T-helper 17 cell (primary cell): ENCODE measurements at places on chromosomes 1 and 21.

DNA sequence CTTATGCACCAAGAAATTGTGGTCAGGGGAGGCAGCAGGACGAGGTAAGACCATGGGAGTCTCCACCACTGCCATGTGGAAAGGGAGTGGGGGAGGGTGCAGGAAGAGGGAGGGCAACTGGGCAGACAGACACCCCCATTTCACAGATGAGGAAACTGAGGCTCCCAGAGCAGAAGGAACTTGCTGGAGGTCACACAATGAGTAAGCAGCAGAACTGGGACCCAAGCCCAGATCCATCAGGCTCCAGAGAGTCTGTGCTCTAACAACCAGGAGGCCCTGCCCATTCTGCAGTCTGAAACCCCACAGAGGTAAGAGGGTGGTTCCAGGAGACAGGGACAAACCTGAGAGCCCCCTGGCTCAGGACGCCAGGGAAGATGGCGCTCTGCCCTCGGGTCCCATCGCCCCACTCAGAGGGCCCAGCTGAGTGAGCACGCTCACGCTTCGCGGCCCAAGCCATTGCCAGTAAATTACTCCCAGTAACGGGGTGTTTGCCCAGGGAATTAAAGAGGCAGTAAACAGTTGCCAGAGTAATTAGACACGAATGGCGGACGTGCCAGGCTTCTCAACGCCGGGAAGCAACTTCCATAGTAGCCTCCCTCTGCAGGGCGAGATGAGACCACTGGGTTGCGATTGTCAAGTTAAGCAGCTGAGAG lies 59.2 kb downstream of the MATN1 start:
- no peak for DNase-seq

GRCh38 chr1:176206006-176206960 lies 803 bp downstream of the COP1 start:
- DNase-seq = no peak

DNA sequence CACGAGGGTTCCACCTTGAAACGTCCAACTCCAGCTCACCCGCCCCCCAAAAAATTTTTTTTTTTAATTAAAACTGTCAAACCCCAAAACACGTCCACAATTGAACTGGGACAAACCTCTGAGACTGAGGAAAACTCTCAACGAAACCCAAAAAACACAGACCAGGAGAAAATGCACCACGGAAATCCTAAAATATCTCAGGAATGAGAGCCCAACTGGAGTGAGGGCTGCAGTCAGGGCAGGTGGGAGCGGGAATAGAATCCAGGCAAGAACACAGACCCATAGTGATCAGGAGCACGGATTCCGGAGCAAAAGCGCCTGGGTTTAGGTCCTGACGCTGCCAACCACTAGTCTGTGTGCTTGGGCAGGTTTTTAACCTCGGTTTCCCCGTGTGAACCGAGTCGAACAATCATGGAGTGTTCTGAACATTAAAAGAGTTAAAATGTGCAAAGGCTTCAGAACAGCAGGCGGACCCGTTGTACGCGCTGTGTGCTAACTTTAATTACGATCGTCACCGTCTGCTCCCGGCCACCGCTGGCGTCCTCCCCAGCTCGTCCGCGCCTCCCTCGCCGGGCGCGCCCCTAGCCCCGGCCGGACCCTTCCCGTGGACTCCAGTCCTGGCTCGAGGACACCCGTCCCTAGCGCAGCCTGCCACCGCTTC lies 624 bp downstream of the ARHGAP29 start:
- DNase-seq = no peak

DNA sequence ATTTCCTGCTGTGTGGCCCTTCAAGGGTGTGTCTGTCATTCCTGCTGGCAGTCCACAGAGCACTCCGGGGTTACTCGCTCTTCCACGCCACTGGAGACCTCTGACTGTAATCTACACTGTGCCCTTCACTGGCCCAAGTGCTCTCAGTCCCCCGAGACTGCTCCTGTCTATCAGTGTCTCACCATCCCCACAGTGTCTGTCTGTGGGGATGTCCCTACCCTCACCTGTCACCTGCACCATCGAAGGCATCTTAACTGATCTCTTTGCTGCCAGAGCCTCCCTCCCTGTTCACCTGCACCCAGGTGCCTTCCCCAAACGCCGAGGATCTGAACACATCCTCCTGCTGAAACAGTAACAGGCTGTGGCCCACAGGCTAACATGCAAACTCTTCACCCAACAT lies 136.7 kb downstream of the MATN1 start:
- DNase-seq = no peak

- DNase-seq = no peak
Measured at GRCh38 chr1:224502459-224503160, 68.0 kb upstream of the WDR26 start.

- no peak for DNase-seq
Measured at GRCh38 chr1:75722966-75723365, 1.5 kb upstream of the ACADM start.

DNA sequence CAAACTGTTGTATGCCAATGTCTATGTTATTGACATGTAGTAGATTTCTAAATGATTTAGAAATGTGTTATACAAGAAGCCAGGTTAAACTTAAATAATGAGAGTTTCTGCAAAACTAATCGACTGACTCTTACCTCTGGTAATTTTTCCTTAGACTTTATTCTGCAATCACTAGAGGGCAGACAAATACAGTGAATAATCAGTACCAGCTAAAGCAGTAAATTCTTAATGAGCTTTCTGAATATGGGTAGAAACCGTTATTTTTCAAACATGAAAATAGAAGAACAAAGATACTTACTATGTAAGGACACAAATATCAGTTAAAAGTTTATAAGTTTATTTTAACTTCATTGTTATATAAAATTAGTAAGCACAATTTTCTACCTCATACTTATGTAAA lies 97.9 kb upstream of the RGS1 start:
- DNase-seq = no peak

GRCh38 chr1:36989241-36989640 lies 45.1 kb downstream of the GRIK3 start:
- no peak for DNase-seq

GRCh38 chr1:157988002-157988401 lies 5.4 kb upstream of the KIRREL1 start:
- DNase-seq = no peak

DNA sequence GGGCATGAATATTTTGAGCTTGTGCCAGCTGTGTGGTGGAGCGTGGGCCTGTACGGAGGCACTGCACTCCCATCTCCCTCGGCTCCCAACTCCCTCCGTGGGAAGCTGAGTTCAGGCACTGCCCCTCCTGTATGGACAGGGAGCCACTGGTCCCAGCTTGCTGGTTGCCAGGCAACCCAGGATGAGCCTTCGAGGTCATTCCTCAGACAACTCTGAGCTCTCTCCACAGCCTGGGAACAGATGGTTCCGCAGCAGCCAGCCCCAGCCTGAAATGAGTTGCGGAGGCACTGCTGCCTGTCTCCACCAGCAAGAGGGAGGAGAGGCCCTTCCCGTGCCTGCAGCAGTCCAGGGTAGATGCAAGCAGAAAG lies 58.4 kb upstream of the TENT5B start:
- no peak for DNase-seq

GRCh38 chr1:5369223-5369622 lies 623.0 kb downstream of the NPHP4 start:
- DNase-seq = no peak

DNA sequence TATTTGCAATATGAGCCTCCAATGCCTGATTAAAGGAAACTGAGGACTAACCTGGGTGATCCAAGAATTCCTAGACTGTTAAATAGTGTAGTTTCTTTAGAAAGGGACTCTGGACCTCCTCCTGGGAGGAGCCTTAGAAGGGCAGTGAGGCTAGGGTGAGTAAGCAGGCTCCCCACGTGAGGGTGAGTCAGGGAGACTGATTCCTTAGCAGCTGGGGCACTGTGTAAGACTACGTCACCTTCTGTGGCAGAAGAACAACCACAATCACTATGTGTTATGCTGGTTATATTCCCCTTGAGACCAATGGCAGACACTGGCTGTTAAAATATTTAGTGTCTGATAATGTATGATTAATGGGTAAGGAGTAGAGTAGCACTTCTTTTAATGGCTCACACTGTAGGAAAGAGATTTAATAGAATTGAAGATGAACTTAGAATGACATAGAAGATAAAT lies 53.3 kb upstream of the SYT14 start:
- DNase-seq = no peak

DNA sequence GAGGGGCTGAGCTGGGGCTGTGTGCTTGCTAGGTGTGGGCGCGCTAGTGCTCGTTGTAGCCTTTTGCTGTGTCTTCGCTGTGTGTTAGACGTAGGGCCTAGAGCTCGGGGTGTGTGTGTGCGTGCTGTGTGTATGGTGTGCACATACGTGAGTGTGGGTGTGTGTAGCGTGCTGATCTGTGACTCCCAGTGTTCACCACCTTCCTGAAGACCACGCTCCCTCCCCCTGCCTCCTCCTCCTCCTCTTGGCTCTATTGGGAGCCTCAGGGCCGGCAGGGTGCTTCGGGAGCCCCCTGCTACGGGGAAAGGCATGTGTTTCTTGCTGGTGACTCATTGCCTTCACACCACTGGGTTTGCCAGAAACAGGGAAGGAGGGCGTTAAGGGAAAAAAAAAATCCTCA lies 9.4 kb upstream of the KCNC4 start:
- DNase-seq = no peak

DNA sequence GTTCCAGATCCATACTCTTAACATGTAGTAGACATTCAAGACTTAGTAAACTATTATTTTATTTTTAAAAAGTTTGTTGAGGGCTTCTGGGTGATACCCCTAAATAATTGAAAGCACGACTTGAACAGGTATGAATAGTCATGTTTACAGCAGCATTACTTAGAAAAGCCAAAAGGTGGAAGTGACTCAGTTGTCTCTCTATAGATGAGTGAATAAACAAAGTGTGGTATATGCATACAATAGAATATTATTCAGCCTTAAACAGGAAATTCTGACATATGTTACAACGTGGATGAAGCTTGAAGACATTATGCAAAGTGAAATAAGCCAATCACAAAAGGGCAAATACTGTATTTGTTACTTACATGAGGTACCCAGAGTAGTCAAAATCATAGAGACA lies 26.5 kb downstream of the TSNAX start:
- no peak for DNase-seq

- no peak for DNase-seq
Measured at GRCh38 chr1:9957726-9958125, 14.5 kb downstream of the NMNAT1 start.

DNA sequence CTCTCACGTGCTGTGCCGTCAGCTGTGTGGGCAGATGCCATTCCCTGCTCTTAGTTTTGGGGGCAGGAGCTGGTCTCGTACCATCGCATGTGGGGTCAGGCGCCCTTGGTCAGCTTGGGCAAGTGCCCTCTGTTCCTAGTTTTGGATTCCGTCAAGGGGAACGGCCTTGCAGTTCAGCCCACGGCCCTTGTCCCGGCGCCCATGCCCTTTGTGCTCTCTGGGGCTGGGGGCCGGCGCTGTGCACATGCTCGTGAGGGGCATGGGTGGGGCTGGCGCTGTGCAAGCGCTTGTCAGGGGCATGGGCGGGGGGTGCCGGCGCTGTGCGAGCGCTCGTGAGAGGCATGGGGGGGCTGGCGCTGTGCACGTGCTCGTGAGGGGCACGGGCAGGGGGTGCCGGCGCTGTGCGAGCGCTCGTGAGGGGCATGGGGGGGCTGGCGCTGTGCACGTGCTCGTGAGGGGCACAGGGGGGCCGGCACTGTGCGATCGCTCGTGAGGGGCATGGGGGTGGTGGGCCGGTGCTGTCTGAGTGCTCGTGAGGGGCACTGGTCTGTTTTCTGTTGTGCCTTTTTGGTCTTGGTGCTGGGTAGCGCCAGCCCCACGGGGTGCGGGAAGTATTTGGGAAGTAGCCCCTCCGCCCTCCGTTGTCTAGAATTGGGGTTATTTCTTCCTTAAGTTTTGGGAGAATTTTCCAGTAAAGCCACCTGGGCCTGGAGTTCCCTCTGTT lies 29.5 kb upstream of the DIP2A start:
- DNase-seq = no peak

DNA sequence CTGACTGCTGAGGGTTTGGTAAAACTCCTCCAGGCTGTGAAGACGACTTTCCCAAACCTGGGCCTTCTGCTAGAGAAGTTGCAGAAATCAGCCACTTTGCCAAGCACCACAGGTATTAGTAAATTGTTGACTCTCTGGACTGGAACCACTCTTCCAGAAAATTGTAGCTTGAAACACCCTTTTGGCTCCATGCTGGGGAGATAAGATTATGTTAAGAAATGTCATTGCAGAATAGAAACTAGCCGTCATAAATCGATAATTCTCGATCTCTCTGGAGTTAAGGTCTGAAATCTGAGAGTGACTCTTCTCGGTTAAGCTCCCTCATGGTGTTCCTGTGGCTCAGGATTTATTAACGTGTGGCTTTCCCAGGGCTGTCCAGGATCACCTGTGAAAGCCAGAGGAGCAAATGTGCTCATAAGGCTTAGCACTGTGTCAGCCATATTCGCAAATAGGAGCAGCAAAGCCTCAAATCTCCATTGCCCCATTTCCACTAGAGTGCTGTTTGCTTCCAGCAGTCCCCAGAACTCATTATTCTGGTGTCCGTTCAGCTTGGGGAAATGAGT lies 54.6 kb downstream of the ZBTB40 start:
- DNase-seq = no peak

DNA sequence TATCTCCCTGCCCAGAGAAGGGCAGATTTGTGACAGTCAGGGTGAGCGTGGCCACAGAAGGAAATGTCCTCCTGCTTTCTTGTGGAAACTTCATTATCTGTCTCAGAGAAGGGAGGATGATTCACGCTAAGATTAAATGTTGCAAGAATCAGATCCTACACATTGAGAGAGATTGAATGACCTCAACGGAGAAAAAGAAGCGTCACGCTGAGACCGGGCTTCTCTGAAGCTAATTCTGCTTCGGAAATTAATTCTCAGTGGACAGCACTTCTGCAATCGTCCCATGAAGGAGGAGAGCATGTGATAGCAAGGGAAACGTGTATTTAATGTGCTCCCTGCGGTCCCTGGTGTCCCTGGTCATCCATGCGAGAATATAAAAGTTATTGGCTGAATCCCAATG lies 19.8 kb upstream of the C1orf21 start:
- no peak for DNase-seq

DNA sequence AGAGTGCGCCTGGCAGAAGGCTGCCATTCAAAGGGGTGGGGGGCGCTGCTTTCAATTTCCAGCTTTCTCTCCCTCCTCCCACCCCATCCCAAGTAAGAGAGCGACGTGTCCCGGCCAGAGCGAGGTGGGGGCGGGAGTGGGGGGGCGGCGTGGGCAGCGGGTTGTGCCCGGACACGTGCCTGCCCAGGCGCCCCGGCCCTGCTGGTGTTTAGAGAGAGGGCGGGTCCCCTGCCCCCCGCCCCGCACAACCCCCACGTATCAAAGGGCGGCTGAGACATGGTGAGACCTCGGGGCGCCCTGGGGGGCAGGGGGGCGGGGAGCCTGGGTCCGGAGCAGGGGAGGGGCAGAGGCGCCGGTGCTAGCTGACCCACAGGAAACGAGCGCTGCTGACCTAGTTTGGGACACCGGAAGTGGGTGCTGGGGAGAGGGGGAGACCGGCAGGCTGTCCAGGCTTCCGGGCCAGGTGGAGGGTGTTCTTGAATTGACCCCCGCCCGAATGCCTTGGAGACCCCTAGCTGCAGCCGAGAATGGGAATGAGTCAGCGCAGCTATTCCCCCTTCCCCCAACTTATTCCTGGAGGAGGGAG lies 1.3 kb downstream of the ZBTB7B start:
- DNase-seq = no peak

DNA sequence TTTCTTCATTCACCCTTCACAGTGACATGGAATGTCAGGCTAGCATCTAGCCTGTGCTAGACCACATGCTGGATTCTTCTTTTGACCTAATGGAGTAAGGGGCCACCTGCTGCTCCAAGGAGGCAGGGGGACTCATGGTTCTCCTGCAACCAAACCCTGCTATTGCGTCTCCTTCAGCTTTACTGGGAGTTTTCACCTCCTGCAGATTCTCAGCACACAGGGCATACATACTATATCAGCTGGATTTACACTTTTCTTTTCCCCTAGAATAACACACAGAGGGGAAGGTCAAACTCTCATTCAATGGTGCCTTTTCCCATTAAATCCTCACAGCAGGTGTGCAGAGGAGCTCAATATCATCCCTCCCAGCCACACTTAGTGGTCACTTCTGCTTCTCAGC lies 16.6 kb upstream of the AK5 start:
- DNase-seq = no peak
